ENCODE measurements at places on chromosomes 7 and 10. TPM values are rescaled to one million over a fixed set of nuclear protein-coding genes. Genes with fewer than 3 reads are reported as not detected.

The ECHS1 gene
- 56.1 TPM for total RNA-seq

The SLC18A3 gene
- not detected for total RNA-seq

The SPDYE9 gene
- not detected for total RNA-seq

The KEL gene
- not detected for total RNA-seq

The ADAM12 gene
- total RNA-seq, result 361 TPM

The CABCOCO1 gene
- 3.5 TPM for total RNA-seq

The BEND7 gene
- total RNA-seq, result 9.0 TPM

The CD36 gene
- total RNA-seq, result 22.8 TPM

The PTPN20 gene
- total RNA-seq, result 9.1 TPM

The TACR2 gene
- 0.36 TPM for total RNA-seq

The CNPY1 gene
- total RNA-seq, result not detected

The SPACDR gene
- total RNA-seq, result 0.36 TPM

The CCDC7 gene
- 25.6 TPM for total RNA-seq

The LHFPL3 gene
- total RNA-seq, result not detected

The NRF1 gene
- 14.1 TPM for total RNA-seq

The OR6B1 gene
- not detected for total RNA-seq

The ENTPD1 gene
- 10.6 TPM for total RNA-seq

The GTPBP4 gene
- total RNA-seq, result 27.1 TPM

The SORCS1 gene
- not detected for total RNA-seq

The ZNF365 gene
- total RNA-seq, result 9.1 TPM

The CACNB2 gene
- under 0.01 TPM for total RNA-seq

The FAM237B gene
- not detected for total RNA-seq

The ADAM8 gene
- 1.2 TPM for total RNA-seq

The CYP26A1 gene
- not detected for total RNA-seq

The NPY4R gene
- total RNA-seq, result under 0.01 TPM

The ZNF853 gene
- total RNA-seq, result under 0.01 TPM

The COX15 gene
- 36.9 TPM for total RNA-seq

The PHKG1 gene
- total RNA-seq, result 1.8 TPM

The STEAP4 gene
- 5.4 TPM for total RNA-seq

The TMEM213 gene
- total RNA-seq, result not detected

The C10orf62 gene
- total RNA-seq, result 0.36 TPM

The PTPRZ1 gene
- under 0.01 TPM for total RNA-seq

The LRGUK gene
- 0.88 TPM for total RNA-seq

The HMX3 gene
- not detected for total RNA-seq

The MYOF gene
- total RNA-seq, result 352 TPM

All from osteoblast (primary cell).